Activated naive CD4-positive, alpha-beta T cell treated with anti-CD3 and anti-CD28 coated beads, Interleukin-2, amount 50 U/mL, for 16 hours (primary cell): ENCODE measurements at places on chromosomes 12 and 14.

DNA sequence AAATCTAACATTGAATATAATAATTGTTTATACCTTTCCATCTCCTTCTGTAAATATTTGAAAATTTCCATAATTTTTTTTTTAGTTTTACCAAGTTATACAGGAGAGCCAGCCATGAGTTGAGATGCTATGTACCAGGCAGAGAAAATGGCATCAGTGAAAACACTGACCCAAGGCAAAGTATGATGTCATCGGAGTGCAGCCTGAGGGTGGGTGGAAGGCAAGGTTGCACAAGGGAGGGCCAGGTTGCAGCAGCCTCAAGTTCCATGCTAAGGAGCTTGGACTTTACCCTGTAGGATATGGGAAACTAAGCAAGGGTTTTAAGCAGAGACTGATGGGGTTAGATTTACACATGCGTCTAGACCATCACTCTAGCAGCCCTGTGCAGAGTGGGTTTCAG is 441.1 kb downstream of the BCAT1 start:
- DNase-seq = no peak

- no peak for DNase-seq
Observed at GRCh38 chr12:49792181-49792970, 35.8 kb downstream of the NCKAP5L start.

- no peak for DNase-seq
Observed at GRCh38 chr14:38210587-38211216, 3.0 kb downstream of the SSTR1 start.

- DNase-seq = no peak
Observed at GRCh38 chr14:90791486-90791885, 24.7 kb downstream of the TTC7B start.

- DNase-seq = no peak
Observed at GRCh38 chr12:51922762-51923505, 15.6 kb downstream of the ACVRL1 start.

DNA sequence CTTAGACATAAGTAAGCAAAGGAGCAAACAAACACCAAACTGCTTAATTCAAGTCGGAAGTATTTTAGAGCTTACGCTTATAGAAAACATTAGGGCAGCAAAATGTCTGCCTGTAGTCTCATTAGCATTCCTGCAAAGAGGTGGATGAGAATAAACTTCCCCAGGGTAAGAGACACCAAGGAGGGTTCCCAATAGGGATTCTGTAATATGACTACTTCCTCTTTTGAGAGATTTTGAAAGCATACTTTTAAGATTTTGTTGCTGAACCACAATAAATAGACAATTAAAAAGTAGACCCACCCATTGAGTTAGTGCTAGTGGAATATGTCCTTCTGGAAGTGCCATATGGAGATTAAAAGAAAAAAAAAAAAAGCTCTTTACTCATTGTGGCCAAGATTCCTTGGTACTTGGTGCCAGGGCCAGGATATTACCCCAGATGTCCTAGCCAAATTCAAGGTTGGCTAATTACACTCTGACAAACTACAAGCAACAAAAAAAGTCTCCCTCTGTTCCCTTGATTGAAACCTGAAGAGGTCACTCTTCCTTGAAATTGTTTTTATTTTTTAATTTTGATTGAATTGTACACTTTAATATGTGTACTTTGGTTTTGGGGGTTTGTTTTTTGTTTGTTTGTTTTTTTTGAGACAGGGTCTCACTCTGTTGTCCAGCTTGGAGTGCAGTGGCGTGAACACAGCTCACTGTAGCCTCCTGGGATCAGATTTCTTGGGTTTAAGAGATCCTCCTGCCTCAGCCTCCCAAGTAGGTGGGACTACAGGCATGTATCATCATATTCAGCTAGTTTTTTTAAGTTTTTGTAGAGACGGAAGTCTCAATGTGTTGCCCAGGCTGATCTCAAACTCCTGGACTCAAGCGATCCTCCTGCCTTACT is 8.7 kb downstream of the CLIP1 start:
- no peak for DNase-seq

DNA sequence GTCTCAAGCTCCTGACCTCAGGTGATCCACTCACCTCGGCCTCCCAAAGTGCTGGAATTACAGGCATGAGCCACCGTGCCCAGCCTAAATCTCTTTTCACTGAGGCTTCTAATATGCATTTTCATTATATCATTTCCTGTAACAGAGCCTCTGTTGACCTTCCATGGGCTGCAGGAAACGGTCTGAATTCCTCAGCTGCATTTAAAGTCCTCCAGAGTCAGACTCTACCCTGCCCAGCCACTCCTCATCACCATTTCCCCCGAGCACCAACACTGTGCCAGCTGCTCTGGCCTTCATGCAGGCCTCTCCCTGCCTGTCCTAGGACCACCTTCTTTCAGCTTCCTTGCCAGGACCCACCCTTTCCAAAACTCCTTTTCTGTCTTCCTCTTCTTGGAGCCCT is 9.8 kb upstream of the NFKBIA start:
- DNase-seq = no peak

DNA sequence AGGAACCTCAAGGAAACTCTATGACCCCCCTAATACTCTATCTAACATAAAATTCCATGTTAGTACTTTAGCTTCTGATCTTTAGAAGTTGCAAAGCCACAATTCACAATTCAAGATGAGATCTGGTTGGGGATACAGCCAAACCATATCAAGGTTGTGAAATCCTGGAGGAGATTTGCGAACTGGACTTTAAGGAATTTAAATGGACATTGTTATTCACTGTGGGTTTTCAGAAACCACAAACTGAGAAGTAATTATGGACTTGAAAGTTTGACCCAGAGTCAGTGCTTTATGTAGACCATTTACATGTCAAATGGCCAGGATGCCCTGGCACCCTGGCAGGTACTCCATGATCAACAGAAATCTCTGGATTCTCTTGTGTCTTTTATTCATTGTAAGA is 14.2 kb upstream of the CDKL1 start:
- DNase-seq = no peak

GRCh38 chr14:76701981-76702380 is 59.3 kb upstream of the VASH1 start:
- no peak for DNase-seq

DNA sequence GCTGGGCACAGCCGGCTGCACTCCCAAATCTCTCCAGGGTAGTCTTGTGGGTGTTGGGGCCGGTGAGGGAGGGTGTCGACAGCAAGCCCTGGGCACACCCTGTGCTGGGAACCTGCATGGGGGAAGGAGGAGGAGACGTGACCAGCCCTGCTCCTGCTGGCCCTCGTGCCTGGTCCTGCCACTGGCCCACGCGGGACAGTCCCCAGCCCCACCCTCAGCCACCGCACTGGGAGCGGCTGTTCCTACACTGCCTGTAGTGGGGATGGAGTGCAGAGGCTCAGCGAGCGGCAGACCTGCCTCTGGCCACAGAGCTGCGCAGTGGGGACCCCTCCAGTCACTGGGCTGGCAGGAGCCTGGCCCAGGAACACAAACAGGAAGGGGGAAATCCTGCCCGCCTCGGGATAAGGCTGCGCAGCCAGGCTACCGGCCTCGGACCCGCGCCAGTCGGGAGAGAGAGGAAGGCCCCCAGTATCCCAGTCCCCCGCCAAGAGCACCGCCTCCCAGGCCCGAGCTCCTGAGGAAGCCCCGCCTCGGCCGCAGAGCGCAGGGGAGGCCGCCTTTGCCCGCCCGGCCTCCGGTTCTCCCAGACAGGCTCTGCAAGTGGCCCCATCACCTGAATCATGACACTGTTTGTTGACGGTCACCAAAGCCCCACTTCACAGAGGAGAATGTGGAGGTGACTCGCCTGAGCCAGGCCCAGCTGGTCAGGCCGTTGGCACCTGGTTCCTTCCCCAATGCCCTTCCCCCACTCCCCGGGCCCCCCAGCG is 10.6 kb downstream of the AHNAK2 start:
- no peak for DNase-seq

- DNase-seq = no peak
Observed at GRCh38 chr14:42624980-42625761, 1018.5 kb downstream of the LRFN5 start.

GRCh38 chr12:58847901-58848600 is 72.3 kb downstream of the LRIG3 start:
- no peak for DNase-seq

DNA sequence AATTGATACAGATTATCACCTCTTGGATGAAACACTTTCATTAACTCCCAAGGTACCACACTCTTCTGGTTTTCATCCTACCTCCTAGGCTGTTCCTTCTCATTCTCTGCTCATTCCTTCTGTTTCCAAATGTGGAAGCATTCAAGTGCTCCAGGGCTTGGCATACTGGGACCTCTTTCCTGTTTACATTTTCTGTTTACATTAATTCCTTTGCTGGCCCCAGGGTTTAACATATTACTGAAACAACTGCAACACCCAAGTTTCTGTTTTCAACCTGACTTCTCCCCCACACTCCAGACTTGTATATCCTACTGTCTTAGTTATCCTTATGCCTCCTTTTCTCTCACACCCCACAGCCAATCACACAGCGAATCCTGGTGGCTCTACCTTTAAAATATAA is 386.3 kb upstream of the GARIN6 start:
- no peak for DNase-seq

DNA sequence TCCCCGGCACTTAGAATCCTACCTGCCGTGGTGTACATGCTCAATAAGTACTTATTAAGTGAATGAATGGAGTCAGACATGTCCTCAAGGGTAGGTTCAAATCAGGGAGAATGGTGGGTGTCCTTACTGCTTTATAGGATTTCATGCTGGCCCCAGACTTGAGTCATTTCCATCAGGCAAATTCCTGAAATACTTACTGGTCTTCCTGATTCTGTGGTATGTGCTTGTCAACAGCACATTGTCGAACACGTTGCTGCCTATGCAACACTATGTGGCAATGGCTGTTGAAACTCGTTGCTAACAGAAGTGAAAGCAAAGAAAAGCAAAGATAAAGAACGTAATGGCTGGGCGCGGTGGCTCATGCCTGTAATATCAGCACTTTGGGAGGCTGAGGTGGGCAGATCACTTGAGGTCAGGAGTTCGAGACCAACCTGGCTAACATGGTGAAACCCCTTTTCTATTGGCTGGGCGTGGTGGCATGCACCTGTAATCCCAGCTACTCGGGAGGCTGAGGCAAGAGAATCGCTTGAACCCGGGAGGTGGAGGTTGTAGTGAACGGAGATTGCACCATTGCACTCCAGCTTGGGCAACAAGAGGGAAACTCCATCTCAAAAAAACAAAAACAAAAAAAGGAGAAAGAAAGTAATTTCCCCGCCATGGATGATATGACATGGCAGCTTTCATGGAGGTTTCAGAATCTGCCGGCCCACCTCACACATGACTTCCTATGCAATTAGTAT is 214.9 kb downstream of the ZFP36L1 start:
- DNase-seq = no peak

DNA sequence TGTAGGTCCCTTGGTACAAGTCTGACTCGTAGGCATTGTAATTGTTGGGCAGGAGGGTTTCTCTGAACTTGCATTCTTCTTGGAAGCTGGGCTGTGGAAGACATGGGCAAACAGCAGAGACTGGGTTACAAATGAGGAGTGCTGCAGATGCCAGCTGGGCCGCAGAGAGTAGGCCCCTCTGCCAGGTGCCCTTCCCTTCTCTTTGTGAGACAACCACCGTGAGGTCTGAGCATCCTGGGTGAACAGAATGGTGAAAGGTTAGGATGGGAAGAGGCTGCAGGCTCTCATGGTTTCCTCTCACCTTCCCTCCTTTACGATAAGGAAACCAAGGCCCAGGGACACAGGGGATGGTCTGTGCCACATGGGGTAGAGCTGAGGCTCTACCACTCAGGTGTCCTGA is 11.3 kb downstream of the FGF6 start:
- no peak for DNase-seq

- DNase-seq = no peak
Observed at GRCh38 chr14:60926002-60926401, 54.9 kb downstream of the TRMT5 start.

GRCh38 chr12:79356216-79356615 is 334.5 kb downstream of the PAWR start:
- no peak for DNase-seq

GRCh38 chr12:40300490-40300889 is 75.7 kb downstream of the LRRK2 start:
- DNase-seq = no peak

- no peak for DNase-seq
Observed at GRCh38 chr12:52082026-52082668, 2.6 kb downstream of the SMIM41 start.

DNA sequence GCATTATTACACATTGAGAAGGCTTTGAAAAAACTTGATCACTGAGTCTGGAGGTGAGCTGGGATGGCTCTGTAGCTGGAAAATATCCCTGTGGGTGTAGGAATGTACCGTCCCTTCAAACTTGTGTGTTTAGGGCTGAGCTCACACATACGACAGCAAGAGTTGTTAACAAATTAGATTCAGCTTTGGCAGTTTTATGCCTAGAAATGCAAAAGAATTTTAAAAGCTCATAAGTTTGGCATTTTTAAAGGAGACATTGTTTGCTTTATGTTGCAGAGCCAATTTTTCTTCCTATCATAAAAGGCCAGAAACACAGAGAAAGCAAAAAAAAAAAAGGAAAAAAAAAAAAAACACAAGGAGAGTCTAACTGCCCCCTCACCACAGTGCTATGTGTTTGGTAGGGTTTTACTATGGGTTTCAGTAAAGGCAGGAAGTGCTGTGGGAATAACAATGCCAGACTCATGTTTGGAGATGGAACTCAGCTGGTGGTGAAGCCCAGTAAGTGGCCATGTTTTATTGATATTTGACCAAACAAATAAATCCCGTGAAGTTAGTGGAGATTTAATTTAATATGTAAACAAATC is 78.4 kb downstream of the DAD1 start:
- DNase-seq = no peak

DNA sequence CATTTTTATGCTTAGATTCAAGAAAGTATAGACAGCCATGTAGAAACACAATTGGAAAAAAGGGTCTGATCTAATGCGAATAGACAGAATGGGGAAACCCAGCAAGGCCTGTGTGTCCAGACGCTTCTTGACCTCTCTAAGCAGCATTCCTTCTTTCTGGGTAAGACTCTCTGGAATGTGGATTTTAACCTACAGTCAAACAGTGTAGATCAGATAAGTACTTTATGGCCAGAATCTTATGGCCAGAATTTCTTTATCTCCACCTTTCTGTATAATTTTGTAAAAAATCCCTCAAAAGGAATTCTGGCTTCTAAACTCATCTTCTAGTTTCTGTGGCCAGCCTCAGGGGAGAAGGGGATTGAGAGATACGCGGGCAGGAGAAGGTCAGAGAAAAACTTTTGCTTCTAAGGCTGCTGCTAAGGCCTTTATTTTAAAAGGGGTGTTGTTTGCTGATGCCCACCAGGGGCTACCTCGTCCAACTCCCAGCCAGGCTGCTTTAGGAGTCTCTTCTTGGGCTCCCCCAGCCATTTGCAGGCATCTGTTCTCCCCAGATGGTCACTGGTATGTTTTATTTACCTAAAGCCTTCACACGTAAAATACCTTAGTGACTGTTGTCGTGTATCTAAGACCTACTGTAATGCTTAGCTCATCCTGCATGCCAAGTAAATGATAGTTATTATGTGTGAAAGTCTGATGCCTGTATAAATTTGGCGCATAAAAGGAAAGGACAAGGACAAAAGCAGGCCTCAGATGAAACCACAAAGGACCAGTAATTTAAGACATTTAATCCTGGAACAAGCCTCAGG is 68.4 kb downstream of the ANO6 start:
- DNase-seq = no peak

DNA sequence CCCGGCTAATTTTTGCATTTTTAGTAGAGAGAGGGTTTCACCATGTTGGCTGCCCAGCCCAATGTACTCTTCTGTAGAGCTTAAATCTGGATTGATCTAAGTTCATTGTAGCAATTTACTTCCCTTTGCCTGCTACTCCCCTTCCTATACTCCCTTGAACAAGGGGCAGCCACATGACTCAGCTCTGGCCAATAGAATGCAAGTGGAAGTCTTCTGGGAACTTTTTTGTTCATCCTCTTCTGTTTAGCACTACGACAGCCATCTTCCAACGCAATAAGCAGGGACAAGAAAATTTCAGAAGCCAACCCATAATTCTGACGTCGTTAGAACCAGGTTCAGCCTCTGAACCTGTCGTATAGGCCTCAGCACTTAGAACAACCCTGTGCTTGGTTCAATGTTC is 6.4 kb upstream of the RAD52 start:
- DNase-seq = no peak
